ENCODE measurements at places on chromosomes 1 and 21.

GRCh38 chr1:235642011-235642942 lies 7.3 kb downstream of the GNG4 start:
- no peak for DNase-seq

GRCh38 chr1:47699492-47700235 lies 261.8 kb downstream of the FOXD2 start:
- no peak for DNase-seq

- no peak for DNase-seq
Observed at GRCh38 chr1:45299981-45300668, 26.6 kb upstream of the HPDL start.

DNA sequence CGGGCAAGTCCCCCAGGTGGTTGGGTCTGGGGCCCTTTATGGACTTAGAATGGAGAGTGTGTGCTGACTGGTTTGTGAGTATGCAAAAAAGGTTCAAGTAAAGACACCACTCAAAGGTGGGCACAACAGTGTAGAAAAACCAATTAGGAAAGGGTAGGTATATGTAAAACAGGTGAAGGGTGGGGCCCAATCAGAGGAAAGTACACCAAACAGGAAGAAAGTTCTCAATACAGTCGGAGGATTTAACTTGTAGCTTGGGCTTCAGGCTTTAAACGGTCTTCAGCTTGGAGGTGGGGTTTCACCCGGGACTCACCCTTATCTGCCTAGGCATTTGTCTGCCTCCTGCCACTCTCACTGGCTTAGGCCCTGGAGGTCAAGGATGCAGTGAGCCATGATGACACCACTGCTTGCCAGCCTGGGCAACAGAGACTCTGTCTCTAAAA lies 6.8 kb upstream of the PUM1 start:
- no peak for DNase-seq

DNA sequence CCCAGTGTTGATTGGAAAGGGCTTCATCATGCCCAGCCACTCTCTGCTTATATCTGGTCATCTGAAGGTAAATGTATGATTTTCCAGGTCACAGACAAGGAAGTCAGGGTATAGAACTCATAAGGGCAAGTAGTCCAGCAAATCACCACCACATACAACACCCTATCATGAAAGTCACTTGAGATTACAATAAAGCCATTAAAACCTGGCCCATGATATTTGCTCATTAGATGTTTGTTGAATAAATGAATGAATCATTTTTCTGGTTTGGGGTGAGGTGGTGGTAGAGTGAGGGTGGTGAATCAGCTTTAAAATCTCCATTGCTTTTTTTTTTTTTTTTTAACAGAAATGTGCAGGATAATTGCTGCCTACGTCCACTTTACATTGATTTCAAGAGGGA lies 91.9 kb downstream of the TGFB2 start:
- no peak for DNase-seq

- DNase-seq = no peak
Observed at GRCh38 chr1:43271186-43272118, 1.7 kb downstream of the TMEM125 start.

DNA sequence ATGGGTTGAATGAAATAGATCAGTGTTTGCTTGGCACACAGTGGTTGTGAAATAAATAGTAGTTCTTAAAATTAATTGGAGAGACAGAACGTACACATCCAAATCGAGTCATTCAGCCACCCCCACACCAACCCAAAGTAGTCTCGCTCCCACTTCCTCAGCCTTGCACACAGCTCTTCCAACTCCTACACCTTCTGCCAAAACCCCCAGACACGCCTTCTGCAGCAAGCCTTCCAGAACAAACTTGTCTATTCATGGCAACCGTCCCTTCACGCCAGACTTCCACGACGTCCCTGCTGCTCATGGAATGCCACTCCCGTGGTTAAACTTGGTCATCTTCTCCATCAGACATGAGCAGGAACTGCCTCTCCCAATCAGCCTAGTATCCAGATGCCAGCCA lies 37.5 kb upstream of the RD3 start:
- no peak for DNase-seq

DNA sequence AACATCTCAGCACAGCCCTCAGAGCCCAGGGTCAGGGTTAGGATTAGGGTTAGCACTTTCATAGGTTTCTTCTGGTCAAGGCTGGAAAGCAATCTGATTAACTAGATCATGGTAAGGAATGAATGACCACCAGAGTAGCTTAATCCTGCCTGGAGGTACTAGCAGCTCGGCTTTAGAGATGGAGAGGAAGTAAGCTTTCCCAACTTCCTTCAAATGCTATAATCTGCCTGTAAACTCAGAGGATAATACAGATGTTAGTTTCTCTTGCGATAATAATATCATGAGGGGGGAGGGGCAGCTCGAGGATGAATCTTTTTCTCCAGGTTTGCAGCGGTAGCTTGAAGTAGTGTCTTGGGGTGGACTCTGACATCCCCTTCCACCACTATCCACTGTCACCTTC lies 194.9 kb downstream of the HIVEP3 start:
- DNase-seq = no peak

DNA sequence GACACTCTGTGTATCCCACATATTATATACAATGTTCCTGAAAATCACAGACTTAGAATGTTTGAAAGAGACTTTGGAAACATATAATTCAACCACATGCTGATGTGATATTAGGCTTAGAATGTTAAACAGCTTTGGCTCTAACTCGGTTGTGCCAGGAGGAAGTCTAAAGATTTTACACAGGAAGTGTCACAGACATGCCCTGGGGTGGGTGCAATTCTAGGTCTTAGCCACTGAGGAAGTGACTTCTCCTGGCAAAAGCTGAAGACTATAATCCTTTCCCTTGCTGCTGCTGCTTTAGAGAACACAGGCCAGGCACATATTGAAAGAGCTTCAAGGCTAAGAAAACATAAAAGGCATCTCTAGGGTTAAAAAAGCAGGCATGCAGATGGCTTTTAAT lies 51.0 kb downstream of the RPL5 start:
- DNase-seq = no peak

GRCh38 chr1:220689666-220690065 lies 497 bp upstream of the C1orf115 start:
- DNase-seq = no peak

GRCh38 chr21:14273736-14274538 lies 58.0 kb downstream of the RBM11 start:
- no peak for DNase-seq

- DNase-seq = no peak
Observed at GRCh38 chr1:80731241-80731894, 1069.4 kb upstream of the ADGRL2 start.

GRCh38 chr1:156124557-156125483 lies 10.3 kb downstream of the LMNA start:
- DNase-seq = no peak

DNA sequence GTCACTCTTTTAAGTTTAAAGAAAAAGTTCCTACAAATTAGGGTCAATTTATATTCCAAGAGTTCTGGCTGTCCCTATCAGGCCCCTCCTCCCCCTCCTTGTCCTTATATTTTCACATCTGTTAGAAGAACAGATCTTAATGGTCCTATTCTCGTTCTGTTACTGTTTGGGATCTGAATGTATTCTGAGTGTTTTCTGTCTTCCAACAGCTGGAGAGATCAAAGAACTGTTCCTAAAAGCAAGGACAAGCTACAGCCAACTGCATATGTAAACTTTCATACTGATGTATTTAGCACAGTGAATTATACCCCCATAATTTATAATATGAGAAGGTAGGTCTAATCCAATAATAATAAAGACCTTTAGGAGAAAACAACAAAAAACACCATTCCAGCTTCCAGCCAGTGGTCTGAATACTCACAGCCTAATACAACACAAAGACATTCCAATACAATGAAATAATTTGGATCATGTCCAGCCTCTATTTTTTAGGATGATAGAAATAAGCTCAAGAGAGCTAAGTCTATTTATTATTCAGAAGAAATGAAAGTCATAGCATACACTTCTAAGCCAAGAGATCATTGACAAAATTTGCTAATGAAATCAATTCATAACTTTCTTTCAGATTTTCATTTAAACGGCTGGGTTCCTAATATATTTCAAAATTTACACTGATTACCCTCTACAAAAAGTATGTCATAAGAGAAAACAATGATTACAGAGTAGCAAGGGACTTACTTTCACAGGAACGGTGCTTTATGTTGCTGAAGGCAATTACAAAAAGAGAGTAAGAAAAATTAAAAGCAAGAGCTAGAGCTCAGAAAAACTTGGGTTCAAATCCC lies 25.3 kb downstream of the WLS start:
- DNase-seq = no peak

DNA sequence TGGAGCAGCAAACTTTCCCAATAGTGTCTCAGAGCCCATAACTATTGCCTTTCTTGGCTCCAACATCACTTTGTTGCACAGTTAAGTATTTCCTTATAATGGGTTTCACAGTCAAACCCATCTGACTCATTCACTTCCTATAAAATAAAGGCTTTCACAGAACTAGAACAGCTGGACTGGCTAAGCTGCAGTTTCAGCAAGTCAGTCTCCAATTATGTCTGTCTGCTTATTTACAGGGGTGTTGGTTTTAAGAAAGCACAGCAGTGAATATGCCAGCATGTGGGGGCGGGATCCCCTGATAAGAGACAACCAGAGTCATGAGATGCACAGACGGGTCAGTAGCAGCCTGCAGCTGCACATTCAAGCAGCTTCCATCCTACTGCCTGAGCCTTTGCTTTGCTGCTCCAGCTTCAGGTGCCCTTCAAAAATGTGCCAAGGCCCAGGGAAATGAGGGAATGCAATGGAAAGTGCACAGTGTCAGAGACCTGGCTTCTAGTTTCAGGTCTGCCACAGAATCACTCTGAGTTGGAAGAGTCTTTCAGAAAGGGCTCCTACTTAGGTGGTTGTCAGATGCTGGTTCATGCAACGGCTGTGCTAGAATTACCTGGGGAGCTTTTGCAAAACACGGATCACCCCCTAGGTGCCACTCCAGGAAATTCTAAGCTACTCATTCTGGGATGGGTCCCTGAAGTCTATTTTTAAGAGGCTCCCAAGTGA lies 24.8 kb downstream of the RNF19B start:
- DNase-seq = no peak

DNA sequence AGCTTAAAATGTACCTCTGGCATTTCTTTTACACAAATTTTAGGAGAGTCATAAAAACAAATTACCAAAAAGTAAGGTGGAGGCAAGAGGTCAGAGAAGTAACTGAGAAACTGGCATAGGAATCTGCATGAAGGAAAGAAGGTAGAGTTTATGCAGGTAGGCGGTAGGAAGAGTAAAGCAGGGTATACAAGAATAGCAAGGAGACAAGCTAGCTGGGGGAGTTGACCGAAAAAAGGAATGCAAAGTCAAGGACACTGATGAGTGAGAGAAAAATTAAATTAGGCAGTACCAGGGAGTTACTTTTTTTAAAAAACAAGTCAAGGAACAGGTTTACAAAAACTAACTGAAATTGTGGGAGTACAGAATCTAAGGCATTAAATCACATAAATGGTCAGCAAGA lies 56.0 kb downstream of the FOXJ3 start:
- no peak for DNase-seq

DNA sequence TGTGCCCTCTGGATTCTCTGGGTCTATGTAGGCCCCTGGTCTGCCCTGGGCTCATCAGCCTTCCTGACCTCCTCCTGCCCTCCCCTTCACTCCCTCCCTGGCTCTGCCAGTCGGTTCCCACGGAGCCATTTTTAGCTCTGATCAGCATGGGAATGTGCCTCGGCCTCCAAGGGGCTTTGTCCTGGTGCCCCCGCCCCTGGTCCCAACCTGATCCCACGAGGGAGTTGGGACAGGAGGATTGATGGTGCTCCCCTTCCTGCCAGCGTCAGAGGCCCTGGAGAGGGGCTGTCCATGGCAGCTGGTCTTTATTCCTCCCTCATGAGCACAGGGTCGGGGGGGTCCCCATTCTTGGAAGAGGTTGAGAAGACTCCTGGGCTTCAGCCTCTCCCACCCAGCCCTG lies 24.9 kb downstream of the ETNK2 start:
- no peak for DNase-seq

DNA sequence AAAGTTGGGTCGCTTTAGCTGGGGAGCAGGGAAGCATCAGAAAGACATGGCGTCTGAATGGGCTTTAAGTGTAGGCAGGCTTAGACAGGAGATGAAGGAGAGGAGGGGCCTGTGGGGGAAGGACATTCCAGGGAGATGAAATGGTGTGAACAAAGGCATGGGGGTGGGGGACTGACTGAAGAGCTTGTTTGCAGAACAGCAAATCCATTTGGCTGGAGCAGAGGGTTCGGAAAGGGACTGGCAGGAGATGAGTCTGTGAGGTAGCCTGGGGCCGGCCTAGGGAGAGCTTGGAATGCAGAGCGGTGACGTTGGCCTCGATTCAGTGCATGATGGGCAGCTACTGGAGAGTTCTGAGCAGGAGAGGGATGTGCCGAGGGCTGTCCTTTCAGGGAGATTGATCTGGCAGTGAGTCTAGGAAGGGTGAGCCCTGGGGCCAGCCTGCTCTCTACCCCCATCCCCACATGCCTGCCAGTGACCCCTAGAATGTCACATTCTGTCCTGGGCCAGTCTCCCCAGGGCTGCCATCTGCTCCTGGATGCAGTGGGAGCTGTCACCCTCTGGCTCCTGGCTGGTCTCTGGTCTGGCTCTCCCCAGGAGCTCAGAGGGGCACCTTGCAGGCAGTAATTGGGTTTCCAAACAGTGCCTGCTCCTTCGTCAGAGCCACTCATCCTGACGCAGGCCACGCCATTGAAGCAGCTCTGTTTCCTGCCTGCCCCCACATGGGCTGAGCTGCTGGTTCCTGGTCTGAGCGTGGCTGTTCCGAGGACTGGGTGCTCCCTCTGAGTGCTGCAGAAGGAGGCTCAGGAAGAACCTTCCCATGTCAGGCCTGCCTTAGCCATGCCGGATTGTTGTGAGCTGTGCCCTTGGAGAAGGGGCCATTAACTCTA lies 22.3 kb upstream of the TMEM222 start:
- no peak for DNase-seq

DNA sequence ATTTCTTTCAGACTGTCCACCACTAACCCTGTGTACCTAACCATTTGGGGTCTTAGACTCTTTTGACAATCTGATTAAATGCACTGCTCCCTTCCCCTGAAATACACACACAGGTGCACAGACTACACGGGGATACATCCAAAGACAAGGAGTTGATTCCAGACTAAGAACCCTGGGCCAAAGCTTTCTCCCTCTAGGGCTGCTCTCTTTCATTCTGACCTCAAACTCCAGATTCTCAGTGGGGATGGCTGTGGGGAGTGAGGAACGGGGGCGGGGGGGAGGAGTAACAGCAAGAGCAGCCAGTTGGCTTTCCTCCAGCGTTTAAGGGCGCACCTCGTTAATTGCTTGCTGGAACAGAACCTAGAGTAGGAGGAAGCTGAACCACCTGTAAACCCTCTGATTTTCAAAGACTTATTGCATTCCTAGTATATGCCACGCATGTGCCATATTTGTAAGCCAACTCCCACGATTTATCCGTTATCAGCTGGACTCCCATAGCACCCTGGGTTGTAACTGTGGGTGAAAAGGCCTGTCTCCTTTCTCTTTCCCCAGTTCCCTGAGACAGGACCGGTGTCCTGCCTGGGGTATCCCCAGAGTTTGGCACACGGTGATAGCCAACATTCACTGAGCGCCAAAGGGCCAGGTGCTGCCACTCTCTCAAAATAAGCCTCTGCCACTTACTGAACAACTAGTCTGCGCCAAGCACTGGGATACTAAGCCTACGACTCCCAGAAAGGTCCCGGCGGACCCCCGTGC lies 920 bp downstream of the MTHFR start:
- DNase-seq = no peak

All from SW 1271 (cell line).